Astrocyte of the cerebellum (primary cell): ENCODE measurements at places on chromosomes 1 and 21.

DNA sequence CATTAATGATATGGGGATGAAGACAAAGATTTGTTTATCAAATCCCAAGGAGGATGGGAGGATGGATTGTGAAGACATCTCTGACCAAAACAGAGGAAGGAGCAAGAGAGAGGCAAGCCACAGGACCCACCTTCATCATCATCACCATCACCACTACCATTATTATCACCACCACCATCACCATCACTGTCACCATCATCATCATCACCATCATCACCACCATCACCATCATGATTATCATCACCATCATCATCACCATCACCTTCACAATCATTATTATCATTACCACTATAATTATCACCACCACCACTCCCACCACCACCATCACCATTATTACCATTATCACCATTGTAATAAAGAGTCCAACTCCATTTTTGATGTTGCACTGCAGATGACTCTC is 482.5 kb downstream of the PTPRU start:
- DNase-seq: no peak

DNA sequence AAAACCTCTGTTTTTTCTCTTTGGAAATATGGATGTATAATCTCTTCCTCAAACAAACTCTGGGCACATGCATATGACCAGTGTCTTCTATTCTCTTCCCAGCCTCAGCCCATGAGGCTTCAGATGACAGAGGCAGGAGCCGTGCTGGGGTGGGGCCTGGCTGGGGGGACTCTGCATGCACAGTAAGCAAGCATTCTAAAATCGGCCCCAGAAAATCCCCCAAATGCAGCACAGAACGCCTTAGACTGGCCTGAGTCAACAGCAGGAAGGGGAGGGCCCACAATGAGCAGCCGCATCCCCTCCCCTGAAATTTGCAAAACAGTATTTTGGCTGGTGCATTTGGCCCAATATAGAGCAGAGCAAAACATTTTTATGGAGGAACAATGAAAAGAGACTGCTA is 47.8 kb downstream of the ITPKB start:
- DNase-seq: no peak

- DNase-seq: no peak
Measured at GRCh38 chr1:96880626-96881025, 159.0 kb downstream of the PTBP2 start.

DNA sequence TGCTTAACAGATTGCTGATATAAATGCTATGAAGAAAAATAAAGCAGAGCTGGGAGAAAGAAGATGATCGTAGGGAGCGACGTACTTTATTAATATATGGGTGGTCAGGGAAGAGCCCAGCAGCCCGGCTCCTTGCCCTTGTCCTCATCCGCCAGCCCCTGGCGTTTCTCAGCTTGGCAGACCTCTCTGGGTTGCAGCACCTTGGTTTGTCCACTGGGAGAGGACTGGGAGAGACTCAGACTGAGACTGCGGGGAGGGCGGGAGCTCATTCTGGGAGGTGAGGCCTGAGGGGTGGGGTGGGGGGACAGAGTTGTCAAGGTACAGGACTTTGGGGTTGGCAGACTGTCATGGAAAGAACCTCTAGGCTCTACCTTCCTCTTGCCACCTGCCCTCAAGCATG is 3.3 kb upstream of the S100A3 start:
- no peak for DNase-seq

GRCh38 chr1:161908264-161908663 is 115.4 kb downstream of the OLFML2B start:
- DNase-seq: no peak

GRCh38 chr1:87592156-87592555 is 263.5 kb downstream of the LMO4 start:
- no peak for DNase-seq
